ENCODE measurements at places on chromosomes 7 and 10.

DNA sequence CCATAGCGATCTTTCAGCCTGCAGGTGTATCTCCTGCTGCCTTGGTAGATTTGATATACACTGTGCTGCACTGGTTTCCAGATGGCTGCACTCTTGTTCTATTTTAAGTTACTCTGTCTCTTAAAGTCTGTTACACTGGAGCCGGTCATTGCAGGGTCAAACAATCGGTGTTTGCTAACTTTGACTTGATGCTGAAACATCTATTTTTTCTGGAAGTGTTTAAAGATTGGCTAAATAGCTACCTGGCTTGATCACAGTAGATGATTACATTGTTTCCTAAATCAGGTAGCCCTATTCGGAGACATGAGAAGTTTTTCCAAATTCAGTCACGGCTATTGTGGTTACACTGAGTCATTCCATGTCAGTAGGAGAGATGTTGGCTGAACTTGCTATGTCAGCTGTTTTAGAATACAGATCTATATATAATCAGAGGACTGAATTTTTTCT, 574.8 kb downstream of the ETV1 start:
- no peak for DNase-seq

- no peak for DNase-seq
Measured at GRCh38 chr10:72104472-72105097, 16.2 kb upstream of the SPOCK2 start.

DNA sequence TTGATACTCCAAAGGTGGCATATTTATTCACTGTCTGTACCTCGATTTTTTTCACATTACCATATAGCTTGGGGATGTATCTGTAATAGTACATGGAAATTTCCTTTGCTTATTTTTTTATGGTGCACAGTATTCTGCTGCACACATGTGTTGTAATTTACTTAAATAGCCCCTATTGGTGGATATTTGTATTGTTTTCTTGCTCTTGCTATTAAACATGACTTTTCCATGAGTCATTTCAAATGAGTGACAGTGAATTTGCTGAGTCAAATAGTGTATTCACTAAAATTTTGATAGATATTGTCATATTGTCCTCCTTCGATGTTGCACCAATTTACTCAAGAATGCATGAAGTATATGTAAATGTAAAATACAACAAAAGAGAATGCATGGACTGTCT, 122.7 kb upstream of the STEAP4 start:
- no peak for DNase-seq

GRCh38 chr7:68722044-68722443, 876.2 kb upstream of the AUTS2 start:
- no peak for DNase-seq

GRCh38 chr7:127251465-127252376, 1.0 kb downstream of the GRM8 start:
- DNase-seq: no peak

GRCh38 chr7:43114458-43114780, 2.0 kb downstream of the HECW1 start:
- no peak for DNase-seq

GRCh38 chr7:3356173-3356572, 55.1 kb downstream of the SDK1 start:
- DNase-seq: no peak

DNA sequence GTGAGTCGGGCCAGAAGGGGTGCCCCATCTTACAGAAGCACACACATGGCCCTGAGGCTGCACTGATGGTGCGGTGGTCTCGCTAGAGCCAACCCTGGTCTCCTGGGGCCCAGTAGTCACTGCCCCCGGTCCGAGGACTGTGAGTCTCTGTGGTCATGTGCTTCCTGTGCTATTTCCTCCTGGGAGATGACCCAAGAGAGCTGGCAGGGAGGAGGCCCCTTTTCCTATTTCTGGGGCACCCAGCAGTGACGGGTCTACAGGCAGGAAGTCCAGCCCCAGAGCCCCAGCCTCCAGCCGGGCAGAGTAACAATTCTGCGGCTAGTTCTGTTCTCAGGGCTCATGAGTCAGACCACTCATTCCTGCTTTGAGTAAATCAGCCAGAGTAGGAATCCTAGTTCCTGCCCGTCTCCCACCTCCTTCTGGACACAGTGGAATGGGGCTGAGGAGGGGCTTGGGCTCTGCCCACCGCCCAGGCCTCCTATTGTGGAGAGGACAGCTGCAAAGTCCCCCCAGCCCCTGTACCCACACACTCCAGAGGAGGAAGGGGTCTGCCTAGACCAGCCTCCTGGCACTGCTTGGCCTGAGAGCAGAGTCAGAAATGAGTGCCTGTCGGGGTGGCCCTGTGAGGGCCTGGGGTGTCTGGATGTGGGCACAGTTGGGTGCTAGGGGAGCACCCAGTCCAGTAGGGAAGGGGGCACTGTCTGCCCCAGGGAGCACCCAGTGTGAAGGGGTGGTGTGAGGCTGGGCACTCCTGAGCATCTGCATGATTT, 80.5 kb upstream of the PPIF start:
- DNase-seq: no peak

DNA sequence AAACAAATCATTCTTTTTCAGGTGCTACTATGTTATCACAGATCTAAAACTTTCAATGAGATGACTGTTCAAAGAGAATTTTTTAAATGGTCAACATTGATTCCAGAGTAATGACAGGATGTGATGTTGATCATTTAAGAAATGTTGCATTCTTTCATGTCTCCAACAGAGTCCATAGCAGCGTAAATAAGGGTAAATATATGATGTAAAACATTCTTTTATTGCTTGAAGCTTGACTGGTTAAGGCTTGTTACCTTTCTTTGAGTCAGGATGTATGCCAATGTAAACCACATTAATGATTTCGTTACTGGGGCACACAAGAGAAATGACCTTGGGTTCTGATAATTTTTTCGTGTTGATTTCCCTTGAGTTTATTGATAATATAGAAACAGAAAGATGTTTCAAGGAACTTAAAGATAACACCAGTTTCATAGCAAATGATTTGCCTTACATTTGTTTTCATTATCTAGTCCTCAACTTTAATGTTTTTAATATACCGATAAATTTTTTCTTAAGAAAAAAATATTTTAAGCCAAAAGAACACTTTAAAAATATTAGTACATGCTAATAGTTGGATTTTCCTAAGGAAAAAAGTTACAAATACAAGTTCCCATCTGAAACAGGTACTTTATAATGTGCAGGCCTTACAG, 3.5 kb downstream of the STK17A start:
- DNase-seq: no peak

- no peak for DNase-seq
Measured at GRCh38 chr7:70695795-70696083, 436.2 kb upstream of the GALNT17 start.
